ENCODE measurements at places on chromosomes 4 and X.

- peak; percentile 72 for DNase-seq
Measured at GRCh38 chrX:148380650-148381561, 119.5 kb upstream of the AFF2 start.

DNA sequence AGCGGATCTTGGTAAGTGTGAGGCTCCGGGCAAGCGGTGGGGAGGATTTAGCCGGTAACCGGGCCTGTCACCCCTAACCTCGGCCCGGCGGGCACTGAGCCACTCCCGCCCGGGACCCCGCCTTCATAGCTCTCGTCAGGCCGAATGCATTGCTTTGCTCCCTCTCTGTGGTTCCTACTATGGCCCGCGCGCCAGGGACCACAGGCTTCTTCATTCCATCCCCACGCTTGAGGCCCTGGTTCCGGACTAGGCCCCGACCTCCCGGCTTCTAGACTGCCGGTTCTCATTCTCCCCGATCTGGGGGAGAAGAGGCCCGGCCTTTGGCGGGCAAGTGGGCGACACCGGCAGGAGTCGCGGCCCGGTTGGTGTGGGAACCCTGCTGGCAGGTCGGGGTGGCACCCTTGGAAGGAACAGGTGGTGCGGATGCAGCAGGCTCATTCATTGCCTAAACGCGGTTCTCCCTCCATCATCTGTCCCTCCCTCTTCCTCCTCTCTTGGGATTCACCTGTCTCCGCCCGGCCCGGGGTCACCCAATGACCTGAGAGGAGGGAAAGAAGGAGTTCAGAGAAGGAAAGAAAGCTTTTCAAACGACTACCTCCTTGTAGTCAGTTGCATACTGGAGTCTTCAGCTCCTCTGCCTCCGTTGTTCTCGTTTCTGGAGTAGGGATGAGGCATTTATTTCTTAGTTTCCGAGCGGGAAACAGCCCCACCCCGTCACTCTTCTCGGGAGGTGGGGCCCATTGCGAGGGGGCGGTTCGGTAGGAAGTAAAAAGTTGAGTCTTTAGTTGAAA lies at the start of gene NDUFC1:
Gene NDUFC1, minus strand, starts transcription at position 657 of the 791 bp plus-strand sequence. CDS start 6,679 bp downstream, outside the sequence.
- peak; percentile 89 for DNase-seq

- DNase-seq: no peak
Measured at GRCh38 chrX:20197641-20198210, 56.1 kb upstream of the EIF1AX start.

- DNase-seq: no peak
Measured at GRCh38 chr4:172871381-172871780, 297.2 kb upstream of the GALNT7 start.

DNA sequence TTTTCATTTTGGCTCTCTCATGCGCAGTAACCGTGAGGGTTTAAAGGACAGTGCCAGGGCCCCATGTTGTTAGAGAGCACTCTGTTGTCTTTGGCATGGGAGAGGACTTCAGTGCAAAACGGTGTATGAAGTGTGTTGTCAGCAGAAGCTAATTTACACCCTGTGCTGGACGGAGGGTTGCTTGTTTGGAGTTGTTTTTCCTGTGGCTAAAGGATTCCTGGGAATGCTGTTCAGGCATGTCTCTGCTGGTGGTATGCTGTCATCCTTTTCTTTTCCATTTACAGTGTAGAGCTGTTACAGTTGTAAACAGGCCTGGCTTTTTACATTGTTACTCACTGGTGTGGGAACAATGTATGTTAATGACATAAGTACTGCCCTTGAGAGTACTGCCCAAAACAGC lies 206.3 kb downstream of the CBR4 start:
- no peak for DNase-seq

DNA sequence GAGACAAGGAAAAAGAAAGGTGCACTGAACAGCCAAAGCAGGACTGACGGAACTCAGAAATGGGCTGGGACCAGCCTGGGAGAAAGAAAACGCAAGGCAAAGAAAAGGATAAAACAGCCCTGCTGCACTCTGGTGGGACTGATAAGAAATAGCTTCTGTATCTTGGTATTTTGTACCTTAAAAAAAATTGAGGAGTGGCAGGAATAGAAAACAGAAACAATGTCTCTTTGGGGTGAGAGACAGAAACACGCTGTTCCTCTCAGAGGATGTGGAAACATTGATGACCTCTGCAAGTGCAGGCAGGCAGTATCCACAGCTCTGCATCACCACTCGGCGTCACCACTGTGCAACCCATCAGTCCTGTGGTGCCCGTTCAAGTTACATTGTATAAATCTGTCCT lies 152.5 kb upstream of the SPRY1 start:
- DNase-seq: no peak

DNA sequence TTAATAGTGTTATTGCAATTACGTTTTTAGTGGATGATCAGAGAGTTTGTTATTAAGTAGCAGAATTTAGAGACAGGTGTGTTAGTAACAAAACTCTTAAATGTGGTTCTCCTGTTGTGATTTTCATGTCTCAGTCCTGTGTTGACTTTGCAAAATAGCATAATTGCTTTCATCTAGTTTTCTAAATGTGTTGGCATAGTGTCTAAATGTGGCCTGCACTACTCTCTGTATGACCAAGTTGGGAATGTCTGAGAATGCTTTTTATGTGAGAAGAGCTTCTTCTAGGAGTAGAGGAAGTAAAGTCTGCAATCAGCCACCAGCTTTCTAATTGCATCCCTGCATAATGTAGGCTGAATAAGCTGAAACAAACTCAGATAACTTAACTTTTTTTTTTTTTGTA lies 158.6 kb upstream of the FAT1 start:
- no peak for DNase-seq

DNA sequence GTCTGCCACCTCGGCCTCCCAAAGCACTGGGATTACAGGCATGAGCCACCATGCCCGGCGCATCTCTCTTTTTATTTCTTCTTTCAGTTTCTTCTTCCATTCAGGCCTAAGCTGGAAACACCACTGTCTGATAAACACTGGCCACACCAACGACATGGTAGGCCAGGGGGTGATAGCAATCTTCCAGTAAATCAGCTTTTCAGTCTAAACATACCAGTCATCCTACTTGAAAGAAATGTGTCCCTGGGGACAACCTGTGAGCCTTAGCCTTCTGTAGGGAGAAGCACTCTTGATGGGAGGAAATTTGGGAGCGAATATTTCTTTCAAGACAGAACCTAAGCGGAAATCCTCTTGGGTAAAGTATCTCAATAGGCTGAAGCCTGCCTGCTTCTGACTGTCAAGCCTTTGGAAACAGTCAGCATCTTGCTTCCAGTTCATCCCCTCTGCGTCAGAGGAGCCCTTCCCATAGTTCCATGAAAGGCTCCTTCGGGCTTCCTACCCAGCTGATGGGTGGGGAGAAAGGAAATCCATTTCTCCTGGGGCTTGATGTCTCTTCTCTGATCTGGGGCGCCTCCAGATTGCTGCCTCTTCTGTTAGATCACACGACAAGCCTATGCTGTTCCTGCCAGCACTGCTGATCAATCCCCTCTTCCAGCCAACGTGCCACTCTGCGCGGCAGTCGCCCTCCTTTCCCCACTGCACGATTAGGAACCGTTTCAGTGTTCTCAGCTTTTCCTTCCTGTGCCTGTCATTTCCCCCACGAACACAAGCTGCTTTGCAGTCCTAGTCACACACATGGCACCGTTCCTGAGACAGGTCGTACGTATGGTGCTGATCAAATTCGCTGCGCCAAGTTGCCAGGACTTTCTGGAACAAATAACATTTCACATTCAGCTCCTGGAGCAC lies 49.5 kb upstream of the CBR4 start:
- no peak for DNase-seq

- DNase-seq: no peak
Measured at GRCh38 chrX:6053141-6053540, 175.5 kb downstream of the NLGN4X start.

- DNase-seq: no peak
Measured at GRCh38 chr4:169707958-169708643, 49.6 kb downstream of the HPF1 start.

DNA sequence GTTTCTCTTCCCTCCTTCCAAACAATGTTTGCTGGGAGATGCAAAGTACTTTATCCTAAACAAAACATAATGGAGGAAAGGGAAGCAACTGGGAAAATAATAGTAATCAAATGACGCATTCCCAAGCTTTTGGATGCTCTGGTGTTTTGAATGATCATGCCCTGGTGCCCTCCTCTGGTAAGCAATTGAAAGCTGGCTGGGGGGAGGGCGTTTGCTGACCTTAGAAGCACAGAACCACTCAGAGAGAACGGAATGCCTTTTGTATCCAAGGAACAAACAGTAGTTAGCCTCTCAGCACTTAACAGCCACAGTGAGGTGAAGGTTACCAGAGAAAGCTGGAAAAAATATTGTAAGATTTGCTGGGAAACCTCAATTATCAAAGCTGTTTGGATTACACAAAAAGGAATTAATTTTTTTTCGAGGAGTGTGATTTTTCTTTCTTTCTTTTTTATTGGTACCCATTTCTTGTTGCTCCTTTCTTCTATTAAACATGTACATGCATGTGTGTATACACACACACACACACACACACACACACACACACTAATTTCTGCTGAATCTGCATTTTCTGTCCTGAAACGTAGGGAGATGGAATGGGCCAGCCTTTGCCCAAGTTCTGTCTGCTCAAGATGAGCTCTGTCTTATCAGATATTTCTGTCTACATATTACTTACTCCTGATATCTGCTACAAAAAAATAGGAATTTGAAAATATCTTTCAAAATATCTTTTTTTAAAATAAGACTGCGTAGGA lies 155.8 kb upstream of the IGFBP7 start:
- DNase-seq: no peak

GRCh38 chrX:45166781-45167180 lies 33.9 kb downstream of the DIPK2B start:
- no peak for DNase-seq

GRCh38 chr4:76982638-76983584 lies 33.4 kb downstream of the SEPTIN11 start:
- no peak for DNase-seq

DNA sequence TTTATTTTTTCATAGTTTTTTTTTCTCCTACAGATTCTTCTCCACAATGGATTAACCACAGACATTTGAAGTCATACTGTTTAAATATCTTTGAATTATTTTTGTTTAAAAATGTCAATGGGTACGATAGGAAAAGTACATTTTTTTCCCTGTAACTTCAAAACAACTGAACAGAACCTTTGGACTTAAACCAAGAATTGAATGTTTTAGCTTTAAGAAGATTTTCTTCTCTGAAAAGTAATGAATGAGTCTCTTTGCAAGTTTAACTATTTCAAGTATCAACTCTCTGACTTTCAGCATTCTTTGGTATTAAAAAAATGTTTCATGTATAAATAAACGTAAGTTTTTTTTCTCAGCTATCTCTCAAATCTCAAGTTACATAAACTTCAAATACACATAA lies 364.3 kb downstream of the FBXO8 start:
- DNase-seq: no peak

- no peak for DNase-seq
Measured at GRCh38 chr4:37225778-37226177, 18.8 kb upstream of the NWD2 start.

DNA sequence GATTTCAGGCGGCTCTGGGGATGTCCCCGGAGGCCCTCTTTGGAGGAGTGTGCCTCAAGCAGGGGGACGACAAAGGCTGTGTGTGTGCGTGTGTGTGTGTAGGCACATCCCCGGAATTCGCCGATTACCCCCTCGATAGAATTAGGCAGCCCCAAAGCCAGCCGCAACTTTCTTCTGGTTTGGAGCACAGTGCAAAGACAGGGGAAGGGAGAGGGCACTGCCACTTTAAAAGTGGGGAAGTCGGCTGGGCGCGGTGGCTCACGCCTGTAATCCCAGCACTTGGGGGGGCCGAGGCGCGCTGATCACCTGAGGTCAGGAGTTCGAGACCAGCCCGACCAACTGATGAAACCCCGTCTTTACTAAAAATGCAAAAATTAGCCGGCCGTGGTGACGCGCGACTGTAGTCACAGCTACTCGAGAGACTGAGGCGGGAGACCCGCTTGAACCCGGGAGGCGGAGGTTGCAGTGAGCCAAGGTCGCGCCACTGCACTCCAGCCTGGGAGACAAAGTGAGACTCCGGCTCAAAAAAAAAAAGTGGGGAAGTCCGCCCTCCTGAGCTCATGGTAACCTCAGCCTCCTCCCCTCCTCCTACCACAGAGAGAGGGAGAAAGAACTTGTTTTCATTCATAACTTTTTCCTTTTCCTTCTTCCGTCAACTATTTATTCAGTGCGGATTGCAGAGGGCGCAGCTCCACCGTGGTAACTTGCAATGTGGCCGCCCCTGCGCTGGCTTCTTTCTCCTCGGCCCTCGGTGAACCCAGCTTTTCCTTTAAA lies 2.4 kb downstream of the SPRY1 start:
- DNase-seq: peak; percentile 79

DNA sequence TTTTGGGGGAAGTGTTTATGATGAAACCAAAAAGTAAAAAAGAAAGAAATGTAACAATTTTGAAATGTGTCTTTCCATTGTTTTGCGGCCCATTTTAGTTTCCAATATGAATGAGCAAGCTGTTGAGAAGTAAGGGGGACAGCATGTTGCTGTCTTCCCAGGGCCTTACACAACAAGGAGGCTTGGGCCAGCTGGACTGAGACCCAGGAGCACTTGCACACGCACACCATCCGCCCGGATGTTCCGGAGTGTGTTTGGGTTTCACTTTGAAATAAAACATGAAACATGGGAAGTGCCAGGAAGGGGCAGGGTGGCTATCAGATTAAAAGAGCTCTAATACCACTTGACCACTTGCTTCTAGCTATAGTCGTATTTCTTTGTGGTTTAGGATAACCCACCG lies 144.4 kb downstream of the NHS start:
- no peak for DNase-seq

DNA sequence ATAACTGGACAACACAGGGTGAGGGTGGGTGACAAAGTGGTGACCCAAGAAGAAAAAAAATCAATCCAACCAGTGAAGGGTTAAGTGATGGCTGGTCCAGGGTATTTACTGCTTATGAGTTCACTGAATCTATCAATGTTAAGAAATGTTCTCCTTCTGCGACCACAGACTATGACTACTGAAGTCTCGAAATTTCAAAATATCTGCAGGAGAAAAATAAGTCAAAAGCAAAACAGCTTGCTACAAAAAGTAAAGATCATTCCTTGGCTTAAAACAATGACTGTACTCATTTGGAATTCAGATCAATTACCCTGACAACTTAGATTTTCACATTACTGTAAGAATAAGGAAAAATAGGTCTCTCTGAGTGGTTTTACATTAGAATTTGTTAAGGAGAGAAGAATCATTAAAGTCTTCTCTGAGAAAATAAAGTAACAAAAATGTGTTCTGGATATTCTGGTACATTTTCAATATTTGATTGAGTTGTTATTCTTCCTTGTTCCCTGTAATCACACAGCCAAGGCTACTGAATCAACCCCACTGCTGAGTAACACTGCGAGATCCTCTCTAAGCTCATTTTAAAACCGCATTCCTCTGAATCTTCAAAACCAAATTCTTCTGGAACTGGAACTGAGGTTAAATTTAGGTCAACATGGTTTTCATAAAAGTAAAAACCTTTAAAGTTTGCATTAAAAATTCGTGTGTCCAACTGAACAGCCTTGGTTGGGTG lies 22.7 kb downstream of the SMPX start:
- no peak for DNase-seq

- DNase-seq: no peak
Measured at GRCh38 chr4:110480031-110480549, 4.1 kb downstream of the ENPEP start.
